ENCODE measurements at places on chromosomes 13 and 19. TPM values are rescaled to one million over a fixed set of nuclear protein-coding genes. Genes with fewer than 3 reads are reported as not detected.

DNA sequence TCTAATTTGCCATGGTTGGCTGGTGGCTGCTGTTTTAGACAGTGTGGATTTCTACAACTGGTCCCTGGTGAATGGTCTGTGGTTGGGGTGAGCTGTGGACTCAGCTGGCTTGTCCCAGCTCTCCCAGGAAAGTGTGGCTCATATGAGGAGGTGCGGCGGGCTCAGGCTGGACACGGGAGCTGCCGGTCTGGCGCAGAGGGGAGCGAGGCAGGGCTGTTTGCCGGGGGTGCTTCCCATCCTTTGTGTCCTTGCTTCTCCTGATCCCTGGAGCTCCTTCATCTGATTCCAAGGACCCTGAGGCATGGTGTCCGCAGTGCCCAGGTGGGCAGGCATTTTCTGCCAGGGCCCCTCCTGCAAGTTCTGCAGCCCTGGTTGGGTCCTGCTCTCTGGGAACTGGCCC is 104.9 kb downstream of the TEX29 start:
- no peak for DNase-seq

DNA sequence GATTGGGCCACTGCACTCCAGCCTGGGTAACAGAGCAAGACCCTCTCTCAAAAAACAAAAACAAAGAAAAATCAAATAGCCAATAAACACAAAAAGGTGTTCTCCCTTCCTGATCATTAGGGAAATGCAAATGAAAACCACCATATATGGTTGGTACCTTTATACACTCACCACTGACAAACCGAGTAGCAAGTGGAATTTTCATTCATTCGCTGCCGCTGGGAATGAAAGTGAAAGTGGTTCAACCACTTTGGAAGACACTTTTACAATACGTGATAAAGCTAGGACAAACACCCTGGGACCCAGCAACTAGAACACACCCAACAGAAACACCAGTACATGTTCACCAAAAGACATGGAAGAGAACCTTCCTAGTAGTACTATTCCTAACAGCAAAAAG is 21.0 kb downstream of the GRIK5 start:
- no peak for DNase-seq

DNA sequence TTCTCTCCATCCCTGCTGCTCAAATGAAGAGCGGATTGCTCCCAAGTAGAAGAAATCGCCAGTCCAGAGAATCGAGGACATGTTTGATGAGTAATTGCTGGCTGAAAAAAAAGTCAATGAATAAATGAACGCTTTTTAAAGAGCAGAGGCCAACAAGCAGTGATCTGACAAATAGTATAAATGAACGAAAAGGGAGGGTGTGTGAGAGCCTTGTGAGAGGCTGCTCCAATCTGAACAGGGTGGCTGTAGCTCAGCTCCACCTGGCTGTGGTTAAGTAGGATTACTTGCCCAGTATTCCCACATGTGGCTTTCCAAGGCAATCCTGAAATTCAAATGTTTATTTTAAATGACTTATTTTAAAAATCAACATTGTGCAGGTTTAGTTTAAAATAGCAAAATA is 117.1 kb downstream of the TSHZ3 start:
- no peak for DNase-seq

DNA sequence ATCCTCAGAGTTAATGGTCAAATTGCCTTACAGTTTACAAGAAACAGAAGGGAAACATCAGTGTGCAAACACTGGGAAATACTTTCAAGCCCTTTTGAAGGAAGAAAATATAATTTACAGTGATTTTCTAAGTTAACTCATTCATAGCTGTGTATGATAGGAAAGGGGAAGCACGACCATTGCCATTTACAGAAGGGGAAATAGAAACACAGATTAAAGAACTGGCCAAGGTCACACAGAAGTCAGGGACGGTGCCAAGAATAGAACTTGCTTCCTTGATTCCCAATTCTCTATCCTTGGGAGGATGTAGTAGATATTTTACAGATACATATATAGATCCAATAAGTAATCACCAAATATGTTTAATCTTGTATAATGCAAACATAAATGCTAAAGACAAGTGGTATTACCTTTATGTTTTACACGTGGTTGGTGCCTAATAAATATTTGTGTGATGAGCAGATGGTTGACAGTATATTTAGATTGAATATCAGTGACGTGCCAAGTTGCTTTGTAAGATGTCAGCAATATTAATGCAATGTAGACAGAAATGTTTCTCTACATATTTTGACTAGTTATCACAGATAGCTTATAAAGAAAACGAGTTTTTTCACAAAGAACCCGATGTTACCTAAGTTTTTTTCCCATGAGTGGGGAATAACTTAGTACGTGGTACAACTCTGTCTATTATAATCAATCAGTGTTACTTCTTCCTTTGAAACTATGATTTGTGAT is 73.1 kb downstream of the FLT1 start:
- DNase-seq: no peak

- no peak for DNase-seq
Measured at GRCh38 chr19:44869733-44870470, 21.2 kb upstream of the TOMM40 start.

DNA sequence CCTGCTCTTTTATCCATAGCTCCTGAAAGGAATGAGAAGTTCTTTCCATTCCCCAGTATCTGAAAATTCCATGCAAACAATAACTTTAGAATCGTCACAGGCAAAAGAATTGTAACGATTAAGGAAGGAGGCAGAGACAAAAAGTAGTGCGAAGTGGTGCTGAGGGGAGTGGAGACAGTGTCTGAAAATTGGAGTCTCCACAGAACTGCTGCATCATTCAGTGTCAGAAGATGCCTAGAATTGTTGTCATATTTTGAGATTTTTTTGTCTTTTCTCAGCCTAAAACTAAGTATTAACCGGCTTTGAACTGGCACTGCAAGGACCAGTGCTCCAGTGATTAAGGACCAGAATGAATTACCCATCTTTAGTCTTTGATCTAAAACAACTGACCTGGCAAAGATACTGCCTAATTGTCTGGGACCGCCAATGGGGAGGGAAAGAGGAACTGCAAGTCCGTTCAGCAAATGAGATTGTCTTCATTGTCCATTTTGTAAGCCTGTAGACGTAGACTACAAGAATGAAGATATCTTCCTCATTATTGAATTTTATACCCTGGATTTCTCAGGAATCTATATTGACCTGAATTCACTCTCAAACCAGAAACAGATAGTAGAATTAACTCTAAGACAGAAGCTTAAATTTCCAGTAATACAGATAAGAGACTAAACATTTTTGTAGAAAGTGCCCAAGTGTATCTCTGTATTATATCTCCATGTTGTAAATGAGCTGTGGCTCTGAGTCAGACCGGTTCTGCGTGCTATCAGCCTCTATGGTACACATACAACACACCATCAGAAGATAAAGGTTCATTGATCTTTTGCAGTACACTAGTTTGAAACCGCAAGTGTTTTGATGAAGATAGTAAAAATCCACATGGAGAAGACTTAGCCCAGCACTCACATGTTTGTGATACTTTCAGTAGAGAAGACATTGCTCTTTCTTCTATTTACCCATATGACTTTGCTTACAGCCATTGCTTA is 293.2 kb downstream of the EFNB2 start:
- no peak for DNase-seq

The RFPL4A gene
- polyA plus RNA-seq: not detected

The PEX11G gene
- 2.4 TPM for polyA plus RNA-seq

The LGI4 gene
- polyA plus RNA-seq: 3.6 TPM

All from left renal pelvis (tissue), 4 donors.